ENCODE measurements at places on chromosomes 4 and X.
A peak's percentile ranks its signal among the peaks of the same experiment; 100 is the strongest.

DNA sequence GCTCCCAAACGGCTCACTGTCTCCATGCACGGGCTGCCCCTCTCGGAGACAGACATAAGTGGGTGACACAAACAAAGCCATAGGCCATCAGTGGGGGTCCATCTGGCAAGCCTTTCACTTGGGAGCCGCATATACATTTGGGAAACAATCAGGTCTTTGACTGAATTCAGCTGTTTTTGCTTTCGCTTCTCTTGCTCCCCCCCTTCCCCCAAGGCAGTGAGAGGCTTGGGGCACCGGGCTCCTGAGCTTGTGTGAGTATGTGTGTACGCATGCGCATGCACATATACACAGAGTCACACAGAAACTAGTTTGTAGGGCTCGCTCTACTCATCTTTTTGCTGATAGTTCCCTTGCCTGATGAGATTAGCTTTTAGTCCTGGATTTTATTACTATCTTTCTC, 284.4 kb downstream of the AFF2 start:
- no peak for DNase-seq

GRCh38 chrX:830532-830931, 199.9 kb downstream of the SHOX start:
- DNase-seq: no peak

GRCh38 chr4:48133669-48134068, 381 bp downstream of the TXK start:
- no peak for DNase-seq

- DNase-seq: peak; percentile 48
These were observed 153.6 kb downstream of the RASL11B start for GRCh38 chr4:53015681-53016080.

GRCh38 chrX:146186540-146186939, 368.9 kb downstream of the SLITRK2 start:
- no peak for DNase-seq

DNA sequence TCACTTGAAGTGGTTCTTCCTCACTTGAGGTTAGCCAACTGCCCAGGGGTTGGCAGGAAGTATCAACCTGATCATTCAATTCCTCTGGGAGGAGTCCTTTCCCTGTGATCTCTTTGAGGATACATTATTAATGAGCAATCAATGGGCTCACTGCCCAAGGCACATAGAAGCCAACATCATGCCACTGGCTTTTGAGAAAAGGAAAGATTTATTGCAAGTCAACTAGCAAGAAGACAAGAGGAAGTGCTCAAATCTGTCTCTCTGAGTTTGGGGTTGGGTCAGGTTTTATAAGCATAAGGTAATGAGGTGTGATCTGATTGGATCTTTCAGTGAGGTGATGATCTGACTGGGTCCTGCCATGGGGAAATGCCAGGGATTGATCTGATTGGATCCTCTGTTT, 39.6 kb downstream of the FGFBP1 start:
- DNase-seq: no peak

- no peak for DNase-seq
These were observed 884 bp downstream of the IDH3G start for GRCh38 chrX:153793291-153793690.

DNA sequence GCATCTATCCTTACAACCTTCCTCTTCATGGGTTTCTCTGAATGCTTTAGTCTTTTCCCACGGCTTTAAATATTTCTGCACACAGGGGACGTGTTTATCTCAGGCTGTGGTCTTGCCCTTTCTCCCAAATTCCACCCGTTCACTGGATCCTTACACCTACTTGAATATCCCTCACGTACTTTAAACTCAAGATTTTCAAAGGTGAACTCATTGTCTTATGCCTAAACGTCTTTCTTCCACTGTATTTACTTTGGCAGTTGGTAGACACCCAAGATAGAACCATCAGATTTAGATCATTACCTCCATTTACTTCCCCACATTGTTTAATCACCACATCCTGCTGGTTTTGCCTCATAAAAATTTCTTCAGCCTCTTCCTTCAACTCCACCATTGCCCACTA, 269.2 kb downstream of the CBLL2 start:
- DNase-seq: no peak

GRCh38 chr4:20612313-20612712, 87.9 kb upstream of the PACRGL start:
- peak; percentile 57 for DNase-seq

DNA sequence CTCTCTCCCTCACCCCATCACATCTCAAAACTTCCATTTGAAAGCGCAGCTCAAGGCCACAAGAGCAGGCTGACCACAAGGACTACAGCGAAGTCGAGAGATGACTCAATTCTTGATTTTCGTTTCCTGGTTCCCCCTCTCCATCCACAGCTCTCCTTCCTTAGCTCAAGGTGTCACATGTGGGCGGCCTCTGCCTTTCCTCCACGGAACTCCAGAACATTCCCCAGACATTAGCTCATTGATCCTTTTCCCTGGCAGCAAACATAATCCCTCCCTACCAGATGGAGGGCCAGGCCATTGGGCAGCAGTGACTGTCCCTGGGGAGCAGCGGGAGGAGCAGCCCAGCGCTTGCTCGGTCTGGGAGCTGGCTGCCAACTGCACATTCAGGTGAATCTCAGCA, 56.3 kb downstream of the CCDC149 start:
- DNase-seq: no peak

GRCh38 chr4:158965226-158965625, 137.7 kb upstream of the RAPGEF2 start:
- DNase-seq: no peak

GRCh38 chr4:148574502-148574901, 132.3 kb upstream of the NR3C2 start:
- DNase-seq: peak; percentile 10

DNA sequence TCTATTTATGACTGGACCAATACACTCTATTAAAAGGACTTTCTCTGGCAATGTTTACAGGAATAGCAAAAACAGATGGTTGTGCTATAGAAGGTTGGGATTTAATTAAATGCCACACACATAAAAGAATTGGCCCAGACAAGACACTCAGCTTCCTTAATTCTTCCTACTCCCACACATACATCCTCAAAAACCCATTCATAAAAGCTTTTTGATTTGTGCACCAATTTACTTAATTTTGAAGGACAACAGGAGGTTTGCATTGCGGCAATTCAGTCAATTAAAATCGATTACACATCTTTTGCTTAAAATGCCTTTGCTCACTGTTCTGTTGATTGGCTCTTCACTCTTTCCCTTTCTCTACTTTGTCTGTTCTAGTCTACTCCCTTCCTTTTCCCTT, 317.1 kb downstream of the CBLL2 start:
- no peak for DNase-seq

GRCh38 chrX:13110433-13111324, 66.3 kb upstream of the FAM9C start:
- DNase-seq: peak; percentile 79

DNA sequence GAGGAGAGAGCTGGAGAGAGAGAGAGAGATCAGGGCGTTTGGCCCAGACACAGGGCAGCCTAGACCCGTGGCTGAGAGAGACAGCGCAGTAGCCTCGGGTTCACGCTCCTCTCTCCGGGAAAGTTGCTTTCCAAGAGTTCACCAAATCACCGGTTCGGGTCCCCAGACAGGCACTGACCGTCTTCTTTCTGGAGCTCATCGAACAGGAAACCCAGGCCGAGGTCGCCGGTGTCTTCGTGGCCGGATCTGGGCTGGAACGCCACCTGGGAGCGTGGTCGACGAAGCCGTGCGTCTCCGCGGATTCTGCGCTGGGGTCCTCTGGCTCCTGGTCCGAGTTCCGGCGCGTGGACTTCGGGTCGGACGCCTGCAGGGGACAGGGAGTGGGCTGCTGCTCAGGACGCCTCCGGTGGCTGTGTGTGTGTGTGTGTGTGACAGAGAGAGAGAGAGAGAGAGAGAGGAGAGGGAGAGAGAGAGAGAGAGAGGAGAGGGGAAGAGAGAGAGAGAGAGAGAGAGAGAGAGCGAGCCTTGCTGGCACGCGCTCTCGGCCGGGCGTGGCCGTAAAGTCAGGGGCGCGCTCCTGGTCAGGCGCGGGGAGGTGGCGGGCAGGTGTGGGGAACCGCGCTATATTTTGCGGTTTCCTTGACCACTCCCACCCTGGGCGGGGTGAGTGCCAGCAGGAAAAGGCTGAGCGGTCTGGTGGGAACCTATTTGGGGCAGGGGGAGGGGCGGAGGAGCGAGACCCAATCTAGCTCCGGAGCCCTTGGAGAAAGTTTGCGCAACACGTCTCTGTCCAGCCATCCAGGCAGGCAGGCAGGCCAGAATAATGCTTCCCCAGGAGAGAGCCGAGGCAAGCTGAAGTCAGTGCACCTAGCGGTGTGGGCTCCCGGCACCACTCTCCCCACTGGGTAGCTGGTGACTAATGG, 62.1 kb downstream of the RHOXF2B start:
- DNase-seq: peak; percentile 5

GRCh38 chrX:23434356-23434884, 99.8 kb downstream of the PTCHD1 start:
- DNase-seq: peak; percentile 14

GRCh38 chr4:184453365-184454160, 20.8 kb downstream of the IRF2 start:
- peak; percentile 72 for DNase-seq

- DNase-seq: peak; percentile 37
These were observed 30.2 kb upstream of the NKX6-1 start for GRCh38 chr4:84529169-84529751.

DNA sequence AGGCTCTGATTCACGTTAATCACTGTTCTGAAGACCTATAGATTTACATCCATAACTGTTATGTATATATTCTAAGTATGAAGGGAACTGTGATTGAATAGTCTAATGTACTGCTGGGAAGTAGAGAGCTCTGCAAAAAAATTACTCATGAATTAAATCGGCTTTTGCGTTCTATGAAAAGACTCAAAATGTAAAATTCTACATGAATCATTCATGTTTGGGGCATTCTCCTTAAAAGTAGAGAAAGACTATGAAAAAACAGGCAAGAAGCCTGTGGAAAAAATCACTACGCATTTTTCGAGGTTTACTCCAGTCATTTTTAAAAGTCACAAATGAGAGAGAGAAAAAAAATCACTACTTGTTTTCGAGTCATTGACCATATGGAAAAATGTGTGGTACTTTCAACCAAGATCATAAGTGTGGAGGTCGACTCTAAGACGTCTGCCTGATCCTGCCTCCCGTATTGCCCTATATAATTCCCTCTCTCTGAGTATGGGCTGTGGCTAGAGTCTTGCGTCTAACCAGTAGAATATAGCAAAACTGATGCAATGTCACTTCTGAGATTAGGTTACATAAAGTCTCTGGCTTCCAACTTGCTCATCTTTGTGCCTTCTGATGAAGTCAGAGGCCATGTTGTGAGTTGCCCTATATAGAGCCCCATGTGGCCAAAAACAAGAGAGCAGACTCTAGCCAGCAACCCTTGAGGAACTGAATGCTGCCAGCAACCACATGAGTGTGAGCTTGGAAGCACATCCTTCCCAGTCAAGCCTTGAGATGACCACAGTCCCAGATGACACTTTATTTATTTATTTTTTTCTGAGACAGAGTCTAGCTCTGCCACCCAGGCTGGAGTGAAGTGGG, 32.1 kb upstream of the VEGFD start:
- no peak for DNase-seq

All from epithelial cell of esophagus (primary cell).